ENCODE measurements at places on chromosomes 6 and 20. TPM values are rescaled to one million over a fixed set of nuclear protein-coding genes. Genes with fewer than 3 reads are reported as not detected.

The CPNE1 gene
- 293 TPM for total RNA-seq

- DNase-seq = no peak
- no peaks in the 10 kb centered on the region for H3K27me3 ChIP-seq
- H3K36me3 ChIP-seq = peaks cover 19% of the 10 kb centered on the region
- no peak overlapping the region for H3K4me3 ChIP-seq
These were observed 37.4 kb downstream of the RCAN2 start for GRCh38 chr6:46453741-46454316.

GRCh38 chr6:148415511-148416260 is 73.0 kb downstream of the SASH1 start:
- peaks cover 25% of the 10 kb centered on the region for H3K4me1 ChIP-seq
- H3K27me3 ChIP-seq = no peaks in the 10 kb centered on the region
- H3K4me3 ChIP-seq = no peak overlapping the region
- H3K36me3 ChIP-seq = peaks cover 2% of the 10 kb centered on the region
- no peak for DNase-seq

- H3K4me1 ChIP-seq = peaks cover 10% of the 10 kb centered on the region
- no peak overlapping the region for H3K27ac ChIP-seq
- no peak overlapping the region for H3K4me3 ChIP-seq
- DNase-seq = no peak
These were observed 65.0 kb downstream of the HDDC2 start for GRCh38 chr6:125236536-125237327.

- no peaks in the 10 kb centered on the region for H3K27me3 ChIP-seq
- DNase-seq = no peak
- no peak overlapping the region for H3K27ac ChIP-seq
- H3K4me3 ChIP-seq = no peak overlapping the region
These were observed 118.6 kb downstream of the OGFRL1 start for GRCh38 chr6:71406865-71407860.

Measured in progenitor cell of endocrine pancreas (in vitro differentiated cells).